Astrocyte (in vitro differentiated cells and primary cell): ENCODE measurements at places on chromosomes 5 and 9. TPM values are rescaled to one million over a fixed set of nuclear protein-coding genes. Genes with fewer than 3 reads are reported as not detected.

GRCh38 chr5:130222573-130222972, 318.3 kb downstream of the CHSY3 start:
- DNase-seq = peak; percentile 73

- no peak for DNase-seq
These were observed 441.5 kb downstream of the ENC1 start for GRCh38 chr5:74199005-74199404.

- DNase-seq = no peak
These were observed 67.1 kb upstream of the RIOK2 start for GRCh38 chr5:97250113-97250512.

DNA sequence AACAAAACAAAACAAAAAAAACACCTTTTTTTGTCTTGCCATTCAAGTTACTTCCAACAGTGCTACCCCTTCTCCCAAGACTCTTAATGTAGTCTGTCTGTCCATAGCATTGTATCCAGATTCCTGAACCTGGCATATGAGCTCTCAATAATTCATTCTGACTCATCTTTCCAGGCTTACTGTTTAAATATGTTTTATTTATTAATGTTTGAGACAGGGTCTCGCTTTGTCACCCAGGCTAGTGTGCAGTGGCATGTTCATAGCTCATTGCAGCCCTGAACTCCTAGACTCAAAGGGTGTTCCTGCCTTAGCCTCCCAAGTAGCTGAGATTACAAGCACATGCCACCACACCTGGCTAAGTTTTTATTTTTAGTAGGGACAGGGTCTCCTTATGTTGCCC, 208.0 kb upstream of the DMRT1 start:
- DNase-seq = no peak

GRCh38 chr9:78030553-78031443, 813 bp downstream of the GNAQ start:
- no peak for DNase-seq

GRCh38 chr5:112930082-112930344, 8.0 kb upstream of the REEP5 start:
- DNase-seq = no peak

DNA sequence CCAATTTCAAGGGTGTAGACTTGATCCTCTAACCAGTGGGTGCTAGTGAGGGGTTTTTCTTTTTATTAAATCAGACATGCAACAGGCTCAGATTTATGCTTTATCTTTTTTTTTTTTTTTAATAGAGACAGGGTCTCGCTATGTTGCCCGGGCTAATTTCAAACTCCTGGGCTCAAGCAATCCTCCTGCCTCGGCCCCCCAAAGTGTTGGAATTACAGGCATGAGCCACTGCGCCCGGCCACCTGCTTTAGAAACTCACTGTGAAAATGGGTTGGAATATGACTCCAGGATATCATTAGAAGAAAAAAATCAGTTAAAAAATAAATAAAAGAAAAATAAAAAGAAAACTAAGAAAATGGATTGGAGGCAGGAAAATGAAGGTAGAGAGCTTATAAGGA, 50.7 kb downstream of the STOM start:
- no peak for DNase-seq

- no peak for DNase-seq
These were observed 4.6 kb downstream of the ZNF367 start for GRCh38 chr9:96413302-96414221.

DNA sequence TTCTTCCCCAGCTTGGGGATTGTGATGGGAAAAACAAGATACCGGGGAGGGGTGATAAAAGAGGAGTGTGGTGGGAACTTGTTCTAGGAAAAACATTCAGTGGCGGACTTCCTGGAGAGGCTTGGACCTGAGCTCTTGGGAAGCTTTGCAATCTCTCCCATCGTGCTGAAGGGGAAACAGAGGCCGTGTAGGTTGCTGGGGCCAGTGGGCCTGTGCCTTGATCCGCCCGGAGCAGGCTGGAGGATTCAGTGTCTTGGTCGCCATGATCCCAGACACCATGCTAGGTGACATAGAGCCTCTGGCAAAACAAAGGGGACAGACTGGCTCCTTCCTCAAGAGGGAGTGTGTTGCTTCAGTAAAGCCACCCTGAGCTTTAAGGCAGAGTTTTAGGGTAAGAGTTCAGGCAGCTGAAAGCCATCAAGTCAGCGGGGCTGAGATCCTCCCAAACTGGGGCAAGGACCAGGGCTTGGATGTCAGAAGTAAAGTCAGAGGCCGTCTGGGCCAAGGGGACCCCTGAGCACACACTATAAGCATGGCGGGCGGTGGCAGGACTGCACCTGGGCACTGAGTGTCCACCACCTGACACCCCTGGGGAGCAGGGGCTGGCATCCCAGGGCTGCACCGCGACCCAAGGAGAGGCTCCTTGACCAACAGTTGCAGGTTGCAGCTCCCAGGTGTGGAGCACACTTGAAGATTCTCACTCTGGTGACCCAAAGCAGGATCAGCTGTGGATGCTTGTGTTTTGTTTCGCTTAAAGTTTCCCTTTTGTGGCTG, 44.7 kb downstream of the TRIP13 start:
- DNase-seq = no peak

DNA sequence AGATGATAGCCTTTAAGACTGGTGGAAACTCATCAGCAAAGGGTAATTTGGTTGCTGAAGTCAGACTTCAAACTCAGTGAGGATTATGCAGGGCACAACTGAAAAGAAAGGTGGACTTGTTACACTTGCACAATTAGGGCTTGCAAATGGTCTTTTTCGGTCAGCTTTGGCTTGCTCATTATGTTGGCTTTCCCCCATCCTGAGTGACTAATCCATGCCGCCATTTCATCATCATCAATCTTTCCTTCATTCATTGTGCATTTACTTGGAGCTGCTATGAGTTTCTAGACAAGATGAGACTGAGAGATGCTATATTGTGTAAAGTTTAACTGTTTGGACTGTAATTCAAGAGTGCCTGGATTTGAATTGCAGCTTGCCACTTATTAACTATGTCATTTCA, 134.8 kb upstream of the PPP1R2B start:
- DNase-seq = peak; percentile 36

- peak; percentile 30 for DNase-seq
These were observed 83.5 kb downstream of the PDE4D start for GRCh38 chr5:59810041-59810440.

GRCh38 chr5:10936081-10936855, 175.2 kb upstream of the DAP start:
- no peak for DNase-seq

GRCh38 chr9:95129476-95130291, 187.8 kb downstream of the FANCC start:
- DNase-seq = no peak

- no peak for DNase-seq
These were observed 16.2 kb upstream of the C9orf72 start for GRCh38 chr9:27589462-27589861.

- peak; percentile 12 for DNase-seq
These were observed 75.4 kb downstream of the NDUFAF2 start for GRCh38 chr5:61020415-61020814.

GRCh38 chr9:107866711-107867311, 377.2 kb upstream of the KLF4 start:
- DNase-seq = no peak

- peak; percentile 86 for DNase-seq
These were observed 717.9 kb upstream of the WWC1 start for GRCh38 chr5:167573370-167574127.

GRCh38 chr9:6827439-6828145, 69.8 kb downstream of the KDM4C start:
- peak; percentile 15 for DNase-seq

GRCh38 chr5:42306287-42306686, 117.0 kb upstream of the GHR start:
- no peak for DNase-seq

DNA sequence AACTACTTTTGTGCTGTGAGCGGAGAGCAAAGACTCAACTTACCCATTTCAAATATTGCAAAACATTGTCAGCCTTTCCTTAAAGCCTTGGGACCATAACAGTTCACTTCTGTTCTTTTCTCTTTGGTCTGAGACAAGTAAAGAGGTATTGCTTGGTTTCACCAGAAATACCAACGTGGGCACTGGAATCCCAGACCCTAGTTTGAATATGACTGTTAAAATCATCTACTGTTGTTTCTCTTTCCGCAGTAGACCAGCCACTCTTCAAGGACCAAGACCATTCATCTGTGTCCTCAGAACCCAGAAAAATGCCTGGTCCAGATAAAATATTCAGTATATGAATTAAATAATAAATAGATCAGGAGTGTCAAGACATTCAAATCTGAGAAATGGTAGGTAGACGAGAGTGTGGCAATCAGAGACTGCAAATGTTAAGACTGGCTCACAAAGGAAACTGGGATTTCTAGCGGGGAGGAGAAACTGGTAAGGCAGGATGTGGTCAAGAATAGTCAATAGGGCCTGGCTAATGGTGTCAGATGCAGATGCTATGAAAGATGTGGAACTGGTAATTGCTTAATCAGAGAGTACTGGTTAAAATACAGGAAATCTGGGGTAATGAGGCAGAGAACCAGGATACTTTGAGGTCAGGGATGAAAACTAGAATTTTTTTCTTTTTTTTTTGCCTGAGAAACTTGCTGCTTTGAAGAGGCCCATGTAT, 82.1 kb upstream of the IL33 start:
- peak; percentile 73 for DNase-seq

GRCh38 chr5:92801911-92802310, 779.1 kb downstream of the NR2F1-AS1 start:
- peak; percentile 47 for DNase-seq

GRCh38 chr9:123528501-123528900, 172.5 kb downstream of the CRB2 start:
- DNase-seq = no peak

DNA sequence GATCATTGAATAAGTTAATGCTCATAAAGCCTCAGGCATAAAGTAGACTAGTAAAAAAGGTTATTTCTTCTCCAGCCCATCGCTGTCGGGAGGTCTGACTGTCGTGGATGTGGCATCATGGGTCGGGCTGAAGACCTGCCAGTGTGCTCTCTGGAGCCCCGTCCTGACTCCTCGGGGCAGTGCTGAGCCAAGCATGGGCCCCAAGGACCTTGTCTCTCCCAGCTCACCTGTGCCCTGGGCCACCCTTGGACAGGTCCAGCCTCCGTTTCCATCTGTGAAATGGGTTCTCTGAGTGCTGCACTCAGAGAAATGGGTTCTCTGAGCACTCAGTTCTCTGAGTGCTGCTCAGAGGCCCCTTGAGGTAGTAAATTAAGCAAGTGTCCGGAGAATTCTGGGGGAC, 269.0 kb downstream of the GADD45G start:
- DNase-seq = no peak

DNA sequence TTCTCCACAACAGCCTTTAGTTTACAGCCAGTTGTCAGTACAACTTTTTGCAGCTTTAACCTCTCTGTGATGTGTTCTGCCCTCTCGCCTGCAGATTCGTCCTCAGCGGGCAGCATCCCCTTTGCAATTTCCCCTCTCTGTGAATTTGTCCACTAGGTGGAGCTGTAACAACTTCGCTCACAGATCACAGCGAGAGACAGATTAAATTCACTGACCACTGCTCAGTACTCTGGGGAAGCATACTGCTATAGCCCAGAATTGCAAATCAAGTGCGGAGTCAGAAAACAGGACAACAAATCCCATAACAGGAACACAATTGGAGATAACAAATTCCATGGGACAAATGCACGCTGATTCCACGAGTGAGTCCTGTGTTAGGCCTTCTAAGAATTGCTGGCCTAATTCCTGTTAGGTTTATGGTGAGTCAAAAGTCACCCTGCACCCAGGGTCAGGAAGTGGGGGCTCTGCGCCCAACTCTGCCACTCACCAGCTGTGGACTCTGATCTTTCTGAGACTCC, 2124.9 kb downstream of the MAT2B start:
- DNase-seq = peak; percentile 31

DNA sequence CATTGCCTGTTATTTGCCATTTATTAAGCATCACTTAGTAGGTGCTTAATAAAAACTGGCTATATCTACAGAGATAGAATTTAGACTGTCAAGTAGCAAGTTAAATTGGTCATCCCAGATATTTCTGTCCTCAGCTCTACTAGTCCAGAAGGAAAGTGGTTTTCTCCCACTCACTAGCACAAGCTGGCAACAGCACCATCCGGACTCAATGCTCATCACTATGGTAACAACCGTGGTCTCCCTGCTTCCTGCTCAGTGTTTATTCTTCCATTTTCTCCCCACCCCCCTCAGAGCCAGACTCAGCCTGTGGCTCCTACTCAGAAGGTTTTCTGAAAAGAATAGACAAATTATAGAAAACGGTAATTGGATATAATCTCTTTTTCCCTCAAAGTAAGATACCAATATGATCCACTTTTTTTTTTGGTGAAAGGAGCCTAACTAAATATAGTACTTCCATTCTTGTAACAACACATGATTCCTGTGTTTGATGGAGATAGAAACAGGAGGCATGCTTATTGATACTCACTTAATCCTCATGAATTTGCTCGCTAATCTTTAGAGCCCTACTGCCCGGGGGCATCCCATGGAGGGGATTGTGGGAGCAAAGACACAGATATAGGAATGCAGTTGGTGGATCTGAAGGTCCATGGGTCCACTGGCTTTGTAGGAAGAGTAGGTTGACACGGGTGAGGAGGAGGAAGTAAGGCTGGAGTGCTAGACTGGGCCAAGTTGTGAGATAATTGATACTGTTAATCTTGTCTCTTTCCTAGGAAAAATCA, 191.4 kb downstream of the MAN2A1 start:
- DNase-seq = peak; percentile 56

DNA sequence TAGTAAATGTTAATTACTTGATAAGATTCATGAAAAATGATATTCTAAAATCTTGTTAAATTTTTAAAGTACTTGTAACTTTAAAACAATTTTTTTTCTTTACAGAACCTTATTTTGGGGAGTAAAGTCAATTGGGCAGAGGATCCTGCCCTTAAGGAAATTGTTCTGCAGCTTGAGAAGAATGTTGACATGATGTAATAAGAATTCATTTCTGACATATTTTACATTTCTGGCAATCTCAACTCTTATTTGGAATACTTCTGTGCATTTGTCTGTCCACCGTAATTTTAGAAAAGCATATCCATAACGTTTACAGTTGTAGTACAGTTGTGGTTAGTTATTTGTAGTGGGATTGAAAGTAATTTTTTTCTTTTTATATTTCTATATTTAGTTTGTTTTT, 20.2 kb downstream of the CENPH start:
- DNase-seq = no peak

GRCh38 chr5:144812763-144813162, 642.1 kb downstream of the KCTD16 start:
- peak; percentile 52 for DNase-seq

DNA sequence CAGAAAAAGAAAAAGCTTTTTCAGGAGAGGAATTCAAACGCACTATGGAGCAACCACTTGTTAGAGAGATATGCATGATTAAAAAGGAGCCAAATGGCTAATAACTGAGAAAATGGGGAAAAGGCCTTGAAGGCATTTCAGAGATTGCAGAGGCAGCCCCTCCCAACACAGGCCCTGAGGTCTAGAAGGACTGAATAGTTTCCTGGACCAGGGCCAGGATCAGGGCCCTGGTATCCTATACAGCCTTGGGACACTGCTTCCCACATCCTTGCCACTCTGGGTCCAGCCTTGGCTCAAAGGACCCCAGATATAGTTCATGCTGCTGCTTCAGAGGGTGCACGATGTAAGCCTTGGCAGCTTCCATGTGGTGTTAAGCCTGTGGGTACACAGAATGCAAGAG, 20.7 kb upstream of the FEM1C start:
- no peak for DNase-seq

Gene DRD1
- 0.14 and 0.23 TPM in 2 replicates for total RNA-seq

Gene CBY3
- not detected in 2 replicates for total RNA-seq

Gene HAVCR1
- 1.3 and 2.0 TPM in 2 replicates for total RNA-seq

Gene GLRA1
- not detected in 2 replicates for total RNA-seq

Gene IFNA13
- not detected in 2 replicates for total RNA-seq

Gene SLC28A3
- total RNA-seq = 0.29 and 0.30 TPM in 2 replicates

Gene SLC4A9
- 0.25 TPM in 1 of 2 replicates, not detected in the other for total RNA-seq

Gene TMC1
- total RNA-seq = 0.10 TPM in 1 of 2 replicates, not detected in the other

Gene AIF1L
- 20.2 and 23.7 TPM in 2 replicates for total RNA-seq
